Hematopoietic multipotent progenitor cell (in vitro differentiated cells): ENCODE measurements at places on chromosomes 11 and 22. TPM values are rescaled to one million over a fixed set of nuclear protein-coding genes. Genes with fewer than 3 reads are reported as not detected.

PATE4 gene
- not detected for total RNA-seq

MMP1 gene
- total RNA-seq, result not detected

NRGN gene
- 5.1 TPM for total RNA-seq

CHST1 gene
- under 0.01 TPM for total RNA-seq

RASD2 gene
- under 0.01 TPM for total RNA-seq

CAPN5 gene
- 1.3 TPM for total RNA-seq

OR51D1 gene
- under 0.01 TPM for total RNA-seq

ZBTB44 gene
- total RNA-seq, result 62.5 TPM

FBLN1 gene
- total RNA-seq, result 0.27 TPM
